Omental fat pad (tissue), 4 donors: ENCODE measurements at places on chromosomes 4 and X.

GRCh38 chrX:37420185-37420584 is 71.0 kb downstream of the PRRG1 start:
- DNase-seq, result no peak

DNA sequence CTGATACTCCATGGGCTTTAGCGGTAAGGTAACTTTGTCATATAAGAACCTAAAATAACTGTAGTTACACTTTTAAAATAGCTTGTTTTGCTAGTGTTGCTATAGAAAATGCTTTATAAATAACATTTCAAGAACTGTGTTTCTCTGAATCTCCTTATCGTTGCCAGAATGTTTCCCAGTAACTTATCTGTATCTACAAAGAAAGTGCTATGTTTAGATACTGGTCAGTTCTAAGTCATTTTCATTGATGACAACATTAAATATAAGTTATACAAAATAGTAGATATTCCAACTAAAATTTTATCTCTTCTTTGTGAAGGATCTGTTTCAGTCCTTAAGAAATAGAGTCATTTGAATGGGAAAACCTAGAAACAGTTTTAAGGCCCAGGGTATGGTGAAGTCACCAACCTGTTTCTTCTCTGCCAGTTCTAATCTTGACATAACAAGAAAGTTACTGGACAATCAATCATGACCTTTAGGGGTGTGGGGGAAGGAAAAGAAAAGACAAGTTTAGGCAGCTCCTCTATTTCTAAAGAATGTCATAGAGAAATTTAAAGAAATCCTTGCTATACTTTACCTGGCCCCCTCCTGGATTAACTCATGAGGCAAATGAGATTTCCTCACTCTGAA is 425.9 kb downstream of the RPA4 start:
- DNase-seq, result no peak

DNA sequence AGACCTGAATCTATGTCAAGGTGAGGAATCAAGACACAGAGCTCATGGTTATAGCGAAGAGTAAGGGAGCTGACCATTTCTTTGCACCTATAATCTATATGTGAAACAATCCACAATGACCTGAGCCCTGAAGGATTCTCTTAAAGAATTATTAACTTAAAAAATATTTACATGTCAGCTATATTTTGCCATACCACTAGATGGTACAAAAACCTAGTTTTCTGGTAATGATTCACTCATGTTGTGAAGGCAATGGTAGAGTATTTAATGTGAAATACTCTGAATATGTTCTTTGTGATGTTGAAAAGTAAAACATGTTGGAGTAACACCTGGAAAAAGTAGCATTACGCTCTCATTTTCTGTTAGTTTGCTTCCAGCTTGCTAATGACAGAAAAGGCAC is 40.0 kb downstream of the VGLL1 start:
- DNase-seq, result no peak

- no peak for DNase-seq
Measured at GRCh38 chr4:93000910-93001309, 697.1 kb downstream of the GRID2 start.
